ENCODE measurements at places on chromosomes 1 and 21.

GRCh38 chr1:58796416-58796815, 12.6 kb upstream of the JUN start:
- no peak for DNase-seq

DNA sequence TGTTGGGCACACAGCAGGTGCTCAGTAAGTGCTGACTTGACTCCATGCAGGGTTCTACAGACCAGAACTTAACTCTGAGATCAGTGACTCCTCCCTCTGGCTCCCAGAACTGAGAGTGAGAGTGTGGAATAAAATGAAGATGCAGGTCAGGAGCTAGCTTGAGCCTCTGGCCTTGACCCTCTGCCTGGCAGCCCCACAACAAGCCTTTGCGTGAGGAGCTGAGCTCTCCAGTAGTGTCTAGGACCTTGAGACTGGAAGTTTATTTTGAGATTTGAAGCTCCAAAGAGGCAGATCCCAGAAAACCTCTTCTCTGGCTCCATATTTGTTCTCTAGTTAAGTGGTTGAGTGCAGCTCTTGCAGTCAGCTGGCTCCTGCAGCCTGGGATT, 3.4 kb upstream of the WNT2B start:
- no peak for DNase-seq

DNA sequence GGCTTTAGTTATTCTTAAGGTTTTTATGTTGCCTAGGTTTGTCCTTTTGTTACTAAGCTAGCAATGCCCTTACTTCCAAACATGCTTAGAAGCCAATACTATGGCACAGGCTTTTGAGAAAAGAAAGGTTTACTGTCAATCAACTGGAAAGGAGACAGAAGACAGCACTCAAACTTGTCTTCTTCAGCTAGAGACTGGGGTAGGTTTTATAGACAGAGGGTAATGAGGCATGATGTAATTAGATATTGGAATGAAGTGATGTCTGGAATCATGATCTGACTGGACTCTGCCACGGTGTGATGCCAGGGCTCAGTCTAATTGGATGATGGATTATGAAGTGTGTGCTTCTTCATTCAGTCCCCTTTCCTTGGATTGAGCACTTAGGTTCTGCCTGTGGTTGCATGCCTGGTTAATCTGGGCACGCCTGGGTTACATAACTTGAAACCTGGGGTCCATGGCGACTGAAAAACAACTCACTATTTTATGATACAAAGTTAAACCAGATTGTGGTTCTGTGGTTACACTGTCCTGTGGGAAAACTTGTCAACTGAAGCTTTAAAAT, 625.8 kb downstream of the BRINP3 start:
- DNase-seq = no peak

- DNase-seq = peak; percentile 2
These were observed 217.0 kb downstream of the S1PR1 start for GRCh38 chr1:101453844-101454243.

- DNase-seq = no peak
These were observed 13.4 kb downstream of the OSCP1 start for GRCh38 chr1:36436821-36437220.

GRCh38 chr1:230077436-230078213, 10.6 kb downstream of the GALNT2 start:
- no peak for DNase-seq

GRCh38 chr1:164601399-164602100, 42.6 kb downstream of the PBX1 start:
- DNase-seq = no peak

DNA sequence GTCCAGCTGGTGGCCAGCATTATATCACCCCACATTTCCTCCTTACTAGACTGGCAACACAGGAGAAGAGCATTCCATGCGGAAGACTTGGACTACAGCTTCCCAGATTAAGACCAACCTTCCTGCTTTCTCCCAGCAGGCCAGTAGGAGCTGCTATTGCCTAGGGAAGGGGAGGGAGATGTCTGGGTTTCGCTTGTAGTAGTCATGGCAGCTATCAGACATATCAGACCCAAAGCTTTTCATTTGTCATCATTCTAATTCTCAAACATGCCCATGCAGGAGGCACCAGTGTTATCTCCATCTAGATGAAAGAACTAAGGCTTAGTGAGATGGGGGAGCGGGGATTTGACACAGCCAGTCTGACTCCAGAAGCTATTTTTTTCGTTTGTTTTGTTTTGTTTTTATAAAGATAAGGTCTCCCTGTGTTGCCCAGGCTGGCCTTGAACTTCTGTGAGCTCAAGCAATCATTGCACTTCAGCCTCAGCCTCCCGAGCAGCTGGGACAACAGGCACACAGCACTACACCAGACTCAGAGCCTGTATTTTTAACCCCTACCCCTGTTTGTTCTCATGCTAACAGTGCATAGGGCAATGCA, 4.5 kb downstream of the PLA2G2A start:
- no peak for DNase-seq

DNA sequence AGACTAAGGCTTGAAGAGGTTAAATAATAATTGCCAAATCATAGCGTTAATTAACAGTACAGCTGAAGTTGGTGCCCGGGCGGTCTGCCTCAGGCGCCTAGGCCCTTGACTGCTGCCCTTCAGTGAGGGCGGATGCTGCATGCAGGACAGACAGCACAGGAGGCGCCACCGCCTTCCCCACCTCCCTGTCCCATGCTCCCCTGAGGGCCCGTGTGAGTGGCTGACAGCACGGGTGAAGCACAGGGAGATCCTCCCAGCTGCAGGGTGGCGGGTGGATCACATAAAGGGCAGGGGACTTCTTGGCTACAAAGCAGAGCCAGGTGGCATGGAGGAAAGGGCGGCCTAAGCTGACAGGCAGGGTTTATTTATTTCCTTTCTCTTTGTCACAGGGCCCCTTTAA, 49.1 kb downstream of the DDX20 start:
- no peak for DNase-seq

Data from naive thymus-derived CD8-positive, alpha-beta T cell (primary cell).